ENCODE measurements at places on chromosomes 4 and X.
A peak's percentile ranks its signal among the peaks of the same experiment; 100 is the strongest.

- DNase-seq = no peak
Observed at GRCh38 chr4:1988327-1988724, 20.4 kb downstream of the NELFA start.

DNA sequence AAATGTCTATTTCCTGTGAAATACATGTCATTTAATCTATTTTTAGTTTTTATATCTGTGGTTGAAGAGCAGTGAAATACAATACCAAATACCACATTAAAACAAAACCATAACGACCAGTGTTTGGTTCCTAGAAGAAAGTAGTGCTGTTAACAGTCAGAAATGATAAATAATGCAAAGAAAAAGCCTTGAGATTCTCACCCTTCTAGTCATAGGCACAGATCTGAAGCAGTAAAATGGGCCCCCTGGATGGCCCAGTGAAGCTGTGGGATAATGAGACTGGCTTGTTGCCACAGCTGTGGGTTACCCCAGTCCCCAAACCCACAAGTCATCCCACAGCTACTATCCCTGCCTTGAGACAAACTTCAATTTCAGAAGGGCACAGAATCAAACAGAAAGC is 137.3 kb upstream of the RPL34 start:
- no peak for DNase-seq

- peak; percentile 2 for DNase-seq
Observed at GRCh38 chrX:55135171-55135570, 46.4 kb downstream of the PAGE2 start.

DNA sequence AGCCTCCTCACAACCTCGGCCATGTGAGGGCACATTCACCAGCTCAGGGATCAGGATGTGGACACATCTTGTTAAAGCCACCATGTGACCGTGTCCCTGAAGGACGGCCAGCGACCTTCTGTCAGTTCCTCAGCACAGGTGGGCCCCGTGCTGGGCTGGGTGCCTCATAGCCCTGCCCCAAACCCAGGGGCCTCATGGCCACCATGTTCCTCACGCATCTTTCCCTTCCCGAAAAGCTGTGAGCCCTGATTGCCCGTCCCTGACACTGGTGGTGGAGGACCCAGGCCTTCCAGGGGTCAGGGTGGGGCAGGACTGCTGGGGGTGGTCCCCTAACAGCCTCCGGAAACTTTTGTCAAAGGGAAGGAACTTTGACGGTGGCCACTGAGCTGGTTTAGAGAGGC is 60.1 kb upstream of the ADRA2C start:
- DNase-seq = no peak

- DNase-seq = no peak
Observed at GRCh38 chr4:108941904-108942430, 179.1 kb upstream of the ETNPPL start.

DNA sequence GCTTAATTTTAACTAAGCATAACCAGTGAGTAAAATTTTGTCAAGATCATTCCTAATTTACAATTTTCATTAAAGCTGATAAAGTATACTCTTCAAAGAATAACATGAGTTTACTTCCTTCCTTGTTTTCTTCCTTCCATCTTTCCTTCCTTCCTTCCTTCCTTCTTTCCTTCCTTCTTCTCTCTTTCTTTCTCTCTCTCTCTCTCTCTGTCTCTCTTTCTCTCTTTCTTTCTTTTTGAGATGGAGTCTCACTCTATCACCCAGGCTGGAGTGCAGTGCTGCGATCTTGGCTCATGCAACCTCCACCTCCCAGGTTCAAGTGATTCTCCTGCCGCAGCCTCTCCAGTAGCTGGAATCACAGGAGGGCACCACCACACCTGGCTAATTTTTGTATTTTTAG is 42.7 kb upstream of the PTPN13 start:
- DNase-seq = no peak

DNA sequence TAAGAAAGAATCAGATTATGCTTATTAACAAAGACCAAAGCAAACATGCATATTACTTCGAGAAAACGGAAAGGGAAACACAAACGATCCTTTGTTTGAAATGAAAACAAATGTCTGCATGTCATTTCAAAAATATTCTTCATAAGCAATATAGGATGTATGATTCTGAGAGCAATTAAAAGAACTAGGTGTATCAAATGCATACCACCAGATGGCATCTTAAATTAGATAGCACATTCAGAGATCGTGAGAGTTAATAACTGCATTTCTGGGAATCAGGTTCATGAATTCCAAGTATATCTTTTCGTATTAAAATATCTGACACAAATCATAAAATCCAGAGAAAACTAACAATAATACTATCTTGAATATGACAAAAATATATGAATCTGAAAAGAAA is 159.5 kb downstream of the PPP3CA start:
- DNase-seq = no peak

DNA sequence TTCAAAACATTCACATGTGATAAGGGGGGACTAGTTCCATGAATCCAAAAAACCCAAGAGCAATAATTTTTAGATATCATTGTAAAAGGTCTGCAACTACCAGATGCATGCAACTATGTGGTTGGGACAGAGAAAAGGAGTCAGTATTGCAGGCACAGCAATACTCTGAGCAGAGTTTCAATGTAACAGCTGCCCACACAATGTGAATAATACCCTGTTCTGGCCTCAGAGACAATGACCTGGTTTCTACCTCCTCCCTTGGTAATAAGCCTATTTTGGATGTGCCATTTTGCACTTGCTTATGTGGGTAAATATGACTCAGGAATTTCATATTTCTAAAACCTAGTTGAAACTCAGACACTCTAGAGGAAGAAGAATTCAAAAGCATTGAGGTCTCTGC is 194.8 kb upstream of the RASGEF1B start:
- DNase-seq = no peak

DNA sequence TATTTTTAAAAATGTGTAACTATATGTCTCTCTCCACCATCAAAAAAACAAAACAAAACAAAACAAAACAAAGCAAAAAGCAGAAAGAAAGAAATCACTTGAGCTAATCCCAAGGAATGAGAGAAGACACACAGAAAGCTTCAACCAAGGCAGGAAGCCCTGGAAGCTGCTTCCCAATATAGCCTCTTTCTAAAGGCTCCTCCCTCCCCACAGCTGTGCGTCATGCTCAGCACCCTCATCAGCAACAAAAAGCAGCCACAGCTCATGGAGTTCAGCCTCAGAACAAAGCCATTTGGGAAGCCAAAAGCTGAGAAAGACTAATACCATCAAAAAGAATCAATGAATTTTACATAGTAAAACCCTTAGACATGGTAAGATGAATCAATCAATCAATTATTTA is 501.6 kb upstream of the SMIM31 start:
- no peak for DNase-seq

GRCh38 chrX:24231641-24232179 is 82.2 kb downstream of the SUPT20HL2 start:
- DNase-seq = no peak

GRCh38 chrX:10240918-10241317 is 84.1 kb downstream of the CLCN4 start:
- DNase-seq = peak; percentile 52

DNA sequence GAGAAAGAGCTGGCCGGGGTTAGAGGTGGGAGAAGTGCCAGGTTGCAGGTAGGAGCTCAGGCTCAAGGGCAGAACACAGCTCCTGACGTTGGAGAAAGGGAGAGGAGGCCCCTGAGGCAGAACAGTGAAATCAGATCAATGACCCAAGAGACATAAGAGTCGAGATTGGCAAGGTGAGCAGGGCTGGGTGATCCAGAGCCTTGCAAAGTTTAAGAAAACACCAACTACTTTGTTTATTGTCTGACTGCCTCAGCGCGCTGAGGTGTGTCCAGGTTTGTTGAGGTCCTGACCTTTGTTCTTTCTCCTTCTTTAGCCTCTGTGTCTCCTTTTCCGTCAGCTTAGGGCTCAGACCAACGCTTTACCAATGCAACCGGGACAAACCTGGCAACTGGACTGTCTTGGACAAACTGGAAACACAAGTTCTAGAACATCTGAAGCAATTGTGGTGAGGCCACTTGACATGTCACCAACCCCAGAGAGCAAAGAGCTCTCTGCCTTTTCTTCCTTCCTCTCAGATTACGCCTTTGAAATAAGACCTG is 28.3 kb downstream of the CHRNA9 start:
- no peak for DNase-seq

DNA sequence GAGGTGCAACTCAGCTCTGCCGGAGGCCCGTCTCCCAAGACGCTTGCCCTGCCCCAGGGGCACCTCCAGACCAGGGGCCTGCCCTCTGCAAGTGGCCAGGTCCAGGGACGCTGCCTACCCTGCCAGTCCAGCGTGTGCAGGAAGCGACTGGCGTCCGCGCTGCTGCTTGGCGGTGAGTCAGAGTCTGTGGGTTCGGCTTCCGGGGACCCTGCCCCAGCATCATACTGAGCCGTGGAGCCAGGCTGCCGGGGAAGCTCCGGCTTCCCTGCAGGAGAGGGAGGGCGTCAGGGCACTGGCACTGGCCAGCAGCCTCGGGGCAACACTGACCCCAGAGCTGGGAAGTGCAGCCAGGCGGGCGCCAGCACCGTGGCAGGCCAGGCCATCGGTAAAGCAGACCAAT is 42.5 kb upstream of the CPLX1 start:
- DNase-seq = no peak

- no peak for DNase-seq
Observed at GRCh38 chr4:138561906-138562305, 319.8 kb upstream of the SLC7A11 start.

DNA sequence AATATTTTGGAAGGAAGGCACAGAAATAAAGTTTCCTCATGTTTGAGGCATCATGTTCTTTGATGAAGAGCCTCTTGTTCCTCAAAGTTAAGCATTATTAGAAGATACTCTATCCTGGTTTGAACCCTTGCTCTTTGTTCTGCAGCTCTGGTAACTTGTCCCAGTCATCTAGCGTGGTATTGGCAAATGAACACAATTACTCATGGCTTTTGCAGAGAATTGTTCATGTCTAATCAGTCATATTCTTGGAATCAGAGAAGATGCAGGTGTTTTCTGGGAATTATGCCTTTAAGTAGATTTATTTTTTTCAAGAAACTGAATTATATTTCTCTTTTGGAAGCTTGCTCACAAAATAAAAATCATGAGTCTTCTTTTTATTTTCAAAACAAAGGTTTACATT is 52.9 kb upstream of the HPGDS start:
- no peak for DNase-seq

DNA sequence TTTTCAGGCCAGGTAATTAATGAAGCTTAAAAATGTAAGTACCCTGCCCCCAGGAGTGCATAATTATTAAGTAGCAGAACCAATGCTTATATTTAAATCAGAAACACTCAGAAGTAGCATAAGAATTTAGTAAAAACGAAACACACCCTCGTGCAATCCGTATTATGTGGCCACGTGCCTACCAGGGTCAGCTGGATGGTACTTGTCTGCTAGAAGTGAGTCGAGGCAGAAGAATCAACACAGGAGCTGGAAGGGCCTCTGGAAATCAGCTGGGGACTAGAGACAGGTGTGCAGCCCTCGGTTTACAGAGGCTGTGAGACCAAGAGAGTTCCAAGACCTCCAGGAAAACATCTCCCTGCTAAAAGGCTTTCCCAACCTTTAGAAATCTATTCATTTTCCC is 559 bp upstream of the FAM47E start:
- DNase-seq = no peak

GRCh38 chr4:93394545-93395081 is 433.9 kb upstream of the ATOH1 start:
- no peak for DNase-seq

GRCh38 chr4:101086801-101087586 is 260.3 kb downstream of the PPP3CA start:
- no peak for DNase-seq

DNA sequence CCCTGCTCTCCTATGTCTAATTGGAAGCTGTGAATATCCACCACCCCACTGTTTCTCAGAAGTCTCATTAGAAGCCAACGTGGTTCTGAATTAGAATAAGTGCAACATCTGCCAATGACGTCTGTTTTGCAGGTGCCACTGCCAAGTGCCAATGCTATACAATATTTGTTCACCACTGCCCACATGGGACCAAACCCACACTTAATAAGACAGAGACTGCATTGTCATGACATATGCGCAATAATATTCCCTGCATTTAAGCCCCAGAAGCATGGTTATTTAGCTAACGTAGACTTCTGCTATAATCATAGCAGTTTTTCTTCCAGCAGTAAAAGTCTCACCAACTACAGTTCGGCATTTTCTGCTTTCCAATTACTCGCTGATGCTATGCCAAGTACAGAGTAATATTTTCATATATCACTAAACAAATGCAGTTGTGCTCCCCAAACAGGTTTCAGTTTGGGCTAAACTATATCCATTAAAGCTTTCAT is 262.5 kb upstream of the PCDH18 start:
- DNase-seq = no peak

- no peak for DNase-seq
Observed at GRCh38 chr4:104353481-104353880, 141.2 kb downstream of the CXXC4 start.

DNA sequence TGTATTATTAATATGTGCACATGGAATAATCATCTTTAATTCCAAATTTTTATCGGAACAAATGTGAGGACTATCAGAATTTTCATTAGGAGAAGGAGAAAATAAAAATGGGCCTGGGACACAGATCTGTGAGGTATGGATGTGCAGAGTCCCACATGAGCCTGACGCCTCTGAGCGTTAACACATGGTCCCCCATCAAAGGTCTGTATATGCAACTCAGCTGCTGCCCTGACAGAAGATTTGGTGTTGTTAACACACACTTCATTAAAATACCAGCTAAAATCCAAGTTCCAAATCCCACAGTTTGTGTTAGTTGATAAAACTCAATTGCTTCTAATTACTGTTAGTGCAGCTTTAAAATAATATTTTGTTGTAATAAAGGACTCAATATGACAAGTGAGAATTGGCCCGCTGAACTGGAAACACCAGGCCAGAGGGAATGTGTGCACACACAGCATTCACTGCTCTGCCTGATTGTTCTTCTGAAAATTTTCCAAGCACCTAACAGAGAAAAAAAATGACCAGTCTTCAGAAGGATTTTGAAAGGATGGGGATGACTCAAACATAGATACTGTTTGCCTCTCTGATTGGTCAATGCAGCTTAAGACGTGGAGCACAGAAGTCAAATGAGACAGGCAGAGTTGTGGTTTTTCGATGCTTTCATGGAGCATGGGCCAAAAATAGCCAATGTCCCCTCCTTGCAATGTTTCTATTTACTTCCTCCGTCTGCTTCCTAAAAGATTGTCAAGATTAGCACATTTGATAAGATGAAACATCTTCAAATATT is 266.6 kb downstream of the NKX6-1 start:
- no peak for DNase-seq
